GM13977 (cell line): ENCODE measurements at places on chromosomes 12 and 14.

DNA sequence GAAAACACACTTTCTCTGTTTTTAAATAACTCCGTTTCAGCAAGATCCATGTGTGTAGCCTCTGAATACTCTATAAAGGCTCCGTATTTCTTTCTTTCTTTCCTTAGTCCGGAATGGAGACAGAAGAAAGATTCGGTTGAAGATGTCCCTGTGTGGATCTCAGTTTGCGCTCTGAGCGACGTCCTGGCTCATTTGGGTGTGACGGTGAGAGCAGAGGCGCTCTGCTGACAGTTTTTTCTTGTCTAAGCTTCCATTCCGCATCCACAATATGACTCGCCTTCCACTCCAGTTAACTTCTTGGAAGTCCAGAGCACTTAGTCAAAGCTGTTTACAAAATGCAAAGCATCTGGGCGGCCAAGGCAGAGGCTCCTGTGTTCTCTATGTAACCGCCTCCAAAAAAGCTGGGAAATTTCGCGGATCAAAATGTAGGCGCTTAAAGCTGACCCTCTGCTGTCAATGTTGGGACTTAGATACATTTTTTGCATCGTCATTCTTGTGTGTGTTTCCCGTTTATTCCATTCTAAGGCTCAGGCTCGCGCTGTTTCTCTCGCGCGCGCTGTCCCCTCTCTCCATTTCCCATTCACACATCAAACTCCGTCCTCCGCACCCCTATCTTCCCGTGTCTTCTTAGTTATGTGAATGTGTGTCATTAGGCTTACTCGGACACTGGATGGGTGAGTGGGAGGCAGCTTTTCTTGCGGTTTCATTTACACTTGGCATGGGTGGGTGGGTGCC is 880 bp upstream of the FLRT2 start:
- DNase-seq = no peak

DNA sequence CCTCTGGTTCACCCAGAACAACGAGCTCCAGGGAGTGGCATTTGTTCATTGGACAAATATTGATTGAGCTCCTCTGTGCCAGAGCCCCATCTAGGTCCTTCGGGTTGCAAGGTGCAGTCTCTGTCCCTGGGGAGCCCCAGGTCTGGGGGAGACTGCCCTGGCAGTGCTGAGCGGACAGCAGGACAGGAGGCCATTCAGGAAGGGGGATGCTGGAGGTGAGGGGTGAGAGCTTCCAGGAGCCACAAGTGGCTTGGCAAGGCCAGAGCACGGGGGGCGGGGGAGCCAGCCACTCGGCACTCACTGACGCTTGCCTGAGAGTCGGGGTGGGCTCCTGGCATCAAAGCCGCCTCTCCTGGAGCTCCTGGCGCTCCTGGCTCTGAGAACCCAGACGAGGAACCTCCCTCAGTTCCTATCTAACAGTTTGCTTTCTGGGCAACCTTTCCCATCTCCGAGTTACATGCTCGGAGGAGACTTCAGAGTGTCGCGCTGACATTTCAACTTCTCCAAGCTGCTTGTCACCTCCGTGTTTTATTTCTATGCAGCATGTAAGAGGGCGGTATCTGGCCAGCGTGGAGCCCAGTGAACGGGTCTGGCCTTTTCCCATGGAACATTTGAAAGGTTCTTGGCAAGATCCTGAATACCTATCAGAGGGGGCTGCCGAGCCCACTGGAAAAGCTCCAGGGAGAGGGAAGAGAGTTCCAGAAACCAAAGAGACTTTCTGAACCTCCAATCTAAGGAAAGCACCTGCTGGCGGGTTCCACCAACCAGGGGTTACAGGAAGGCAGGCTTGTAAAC is 62.0 kb upstream of the BCL11B start:
- no peak for DNase-seq

GRCh38 chr14:95402176-95402575 is 82.5 kb upstream of the CLMN start:
- DNase-seq = no peak

GRCh38 chr12:15130541-15130940 is 90.7 kb downstream of the RERG start:
- DNase-seq = no peak

- no peak for DNase-seq
Measured at GRCh38 chr14:71803539-71804260, 128.5 kb upstream of the RGS6 start.

GRCh38 chr14:39621223-39621622 is 189.0 kb upstream of the FBXO33 start:
- no peak for DNase-seq

DNA sequence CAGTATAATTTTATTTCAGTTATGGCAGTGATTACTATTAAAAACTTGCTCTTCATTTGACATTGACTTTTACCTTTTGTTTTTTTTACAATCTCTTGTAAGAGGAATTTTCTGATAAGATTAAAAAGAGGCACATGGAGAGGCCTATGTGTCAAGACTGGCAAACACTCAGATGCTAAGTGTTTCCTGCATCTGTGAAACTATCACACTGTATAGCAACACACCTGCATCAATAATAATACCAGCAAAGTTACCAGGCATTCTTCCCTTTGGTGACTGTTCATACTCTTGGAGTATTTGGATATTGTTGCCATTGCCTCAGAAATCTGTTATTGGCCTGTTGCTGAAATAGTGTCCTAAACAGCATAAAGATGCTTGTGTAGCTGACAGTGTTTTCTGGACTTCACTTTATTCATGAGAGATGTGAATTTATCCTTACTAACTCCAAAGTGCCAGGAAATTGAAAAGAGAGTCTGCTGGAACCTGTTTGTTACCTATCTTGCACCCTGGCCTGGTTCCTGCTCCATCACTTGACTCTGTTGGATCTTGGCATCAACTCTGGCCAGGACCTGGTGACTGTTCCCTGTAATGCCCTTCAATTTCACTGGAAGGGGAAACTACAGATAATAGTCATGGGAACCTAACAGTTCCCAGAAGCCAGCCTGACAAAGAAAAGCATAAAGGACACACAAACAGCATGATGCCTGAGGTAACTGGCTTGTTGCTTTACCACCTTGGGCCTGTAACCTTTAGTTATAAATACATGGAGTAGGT is 19.8 kb downstream of the SLC16A7 start:
- no peak for DNase-seq
